CMK (cell line): ENCODE measurements at places on chromosomes 6 and 20.

- DNase-seq: no peak
These were observed 84.6 kb downstream of the DLL1 start for GRCh38 chr6:170206317-170206621.

GRCh38 chr6:125123468-125124048 lies 30.0 kb upstream of the TPD52L1 start:
- DNase-seq: no peak

DNA sequence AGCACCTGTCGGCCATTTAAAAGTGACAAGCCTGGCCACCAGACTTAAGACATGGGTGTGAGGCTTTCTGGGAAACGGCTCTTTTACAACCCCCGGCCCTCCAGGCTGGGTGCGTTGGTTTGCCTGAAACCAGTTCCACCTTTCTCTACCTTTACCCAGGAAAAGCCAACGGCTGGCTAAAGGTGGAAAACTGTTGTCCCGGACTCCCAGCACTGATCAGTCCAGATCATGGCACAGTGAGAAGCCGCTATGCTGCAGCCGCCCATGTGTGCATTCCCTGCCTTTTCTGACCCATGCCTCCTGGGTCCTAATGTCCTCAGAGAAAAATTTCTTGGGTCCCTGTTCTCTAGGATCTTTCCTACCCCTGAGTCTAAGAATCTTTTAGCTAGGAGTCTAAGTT lies 655.7 kb upstream of the HS3ST5 start:
- no peak for DNase-seq

GRCh38 chr20:52972190-52972937 lies at the start of gene TSHZ2:
Gene TSHZ2, plus strand, starts transcription at chr20:52972358. Its CDS starts 936 bp downstream, at chr20:52973294.
- DNase-seq: no peak

GRCh38 chr6:87645080-87645479 lies 55.1 kb downstream of the ORC3 start:
- DNase-seq: no peak

DNA sequence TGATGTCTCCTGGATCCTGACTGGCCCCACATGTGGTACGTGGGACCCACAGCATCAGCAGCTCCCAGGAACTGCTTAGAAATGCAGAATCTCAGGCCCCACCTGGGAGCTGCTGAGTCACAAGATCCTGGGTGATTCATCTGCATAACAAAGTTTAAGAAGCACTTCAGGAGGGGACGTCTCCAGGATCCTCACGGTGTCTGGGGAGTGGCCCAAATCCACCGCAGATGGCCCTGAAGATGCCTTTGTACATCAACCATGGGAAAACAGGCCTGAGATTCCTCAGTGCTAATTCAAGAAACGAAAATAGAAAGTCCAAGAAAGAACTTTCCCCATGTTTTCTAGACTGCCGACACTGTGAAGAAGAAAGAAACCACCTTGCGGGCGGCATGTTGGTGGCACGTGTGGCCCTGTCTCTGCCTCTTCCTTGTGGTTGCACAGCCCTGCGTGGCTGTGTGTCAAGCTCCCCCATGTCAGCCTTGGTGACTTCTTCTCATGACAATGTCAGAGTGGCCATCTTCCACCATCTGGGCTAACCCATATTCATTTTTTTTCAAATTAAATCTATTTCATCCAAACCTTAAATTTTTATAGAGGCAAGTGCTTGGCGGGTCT lies 26.1 kb downstream of the RRBP1 start:
- no peak for DNase-seq

DNA sequence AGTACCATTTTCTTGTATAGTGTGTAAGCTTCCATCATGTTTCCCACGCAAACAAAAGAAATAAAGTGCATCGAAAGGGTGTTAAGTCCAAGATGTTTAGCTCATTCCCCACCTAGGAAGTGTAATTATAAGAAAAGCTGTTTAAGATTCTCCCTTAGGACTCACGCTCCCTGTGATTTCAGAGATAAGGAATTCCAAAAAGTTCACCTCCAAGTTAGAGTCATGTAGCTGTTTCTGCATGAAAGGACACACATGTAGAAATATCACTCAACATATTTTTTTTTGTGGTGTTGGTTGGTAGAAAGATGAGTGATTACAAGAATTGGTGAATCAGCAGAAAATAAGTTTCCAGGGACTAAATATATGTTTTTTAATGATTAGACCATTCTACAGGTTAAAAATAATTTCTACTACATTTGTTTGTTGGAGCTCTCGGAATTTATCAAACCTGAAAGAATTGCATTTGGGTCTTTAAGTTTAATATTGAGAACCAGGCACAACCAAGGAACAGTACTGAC lies 10.4 kb downstream of the OPN5 start:
- no peak for DNase-seq

GRCh38 chr6:29710281-29710941 lies 12.8 kb upstream of the HLA-F start:
- DNase-seq: no peak

GRCh38 chr6:49979584-49979983 lies 10.2 kb upstream of the DEFB113 start:
- no peak for DNase-seq

GRCh38 chr6:109478841-109479624 lies 4.0 kb downstream of the ZBTB24 start:
- no peak for DNase-seq

DNA sequence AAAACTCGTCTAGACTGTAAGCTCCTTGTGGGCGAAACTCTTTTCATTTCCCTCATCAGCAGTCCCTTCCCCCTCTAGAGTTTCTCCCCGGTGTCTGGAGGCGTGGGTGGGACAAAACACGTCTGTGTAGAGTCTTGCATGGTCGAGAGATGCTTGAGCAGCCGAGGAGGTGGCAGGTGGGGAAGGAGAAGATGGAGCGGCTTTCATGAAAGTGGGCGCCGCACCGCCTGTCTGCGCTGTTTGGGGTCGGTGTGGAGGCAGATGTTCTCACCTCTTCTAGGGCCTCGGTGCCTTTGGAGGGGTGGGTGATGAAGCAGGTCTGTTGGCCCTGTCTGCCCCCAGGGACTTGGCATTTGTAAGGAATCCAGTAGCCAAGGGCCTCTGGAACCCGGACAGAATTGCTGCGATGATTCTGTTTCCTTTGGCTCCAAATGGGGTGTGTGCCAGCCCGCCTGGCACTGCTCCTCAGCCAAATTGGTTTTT lies 1.2 kb downstream of the BRPF3 start:
- DNase-seq: no peak

DNA sequence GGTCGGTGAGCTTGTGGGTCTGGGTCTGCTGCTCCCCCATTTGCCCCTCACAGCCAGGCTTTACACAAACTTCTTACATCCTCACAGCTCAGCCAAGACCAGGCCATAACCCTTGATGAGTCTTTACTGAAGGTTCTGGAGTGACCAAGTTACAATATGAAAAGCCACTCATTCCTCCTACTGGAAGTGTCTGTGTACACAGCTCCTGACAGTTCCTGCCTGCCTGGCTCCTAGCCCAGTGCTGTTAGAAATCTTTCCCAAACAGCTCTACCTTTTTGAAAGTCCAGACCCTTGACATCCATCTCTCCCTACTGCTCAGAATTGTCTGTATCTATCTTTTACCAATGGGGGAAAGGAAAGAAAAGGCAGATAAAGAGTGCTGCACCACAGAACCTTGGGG lies 106.9 kb downstream of the PAX1 start:
- DNase-seq: no peak

- no peak for DNase-seq
These were observed 896 bp downstream of the RPP21 start for GRCh38 chr6:30345852-30346251.

DNA sequence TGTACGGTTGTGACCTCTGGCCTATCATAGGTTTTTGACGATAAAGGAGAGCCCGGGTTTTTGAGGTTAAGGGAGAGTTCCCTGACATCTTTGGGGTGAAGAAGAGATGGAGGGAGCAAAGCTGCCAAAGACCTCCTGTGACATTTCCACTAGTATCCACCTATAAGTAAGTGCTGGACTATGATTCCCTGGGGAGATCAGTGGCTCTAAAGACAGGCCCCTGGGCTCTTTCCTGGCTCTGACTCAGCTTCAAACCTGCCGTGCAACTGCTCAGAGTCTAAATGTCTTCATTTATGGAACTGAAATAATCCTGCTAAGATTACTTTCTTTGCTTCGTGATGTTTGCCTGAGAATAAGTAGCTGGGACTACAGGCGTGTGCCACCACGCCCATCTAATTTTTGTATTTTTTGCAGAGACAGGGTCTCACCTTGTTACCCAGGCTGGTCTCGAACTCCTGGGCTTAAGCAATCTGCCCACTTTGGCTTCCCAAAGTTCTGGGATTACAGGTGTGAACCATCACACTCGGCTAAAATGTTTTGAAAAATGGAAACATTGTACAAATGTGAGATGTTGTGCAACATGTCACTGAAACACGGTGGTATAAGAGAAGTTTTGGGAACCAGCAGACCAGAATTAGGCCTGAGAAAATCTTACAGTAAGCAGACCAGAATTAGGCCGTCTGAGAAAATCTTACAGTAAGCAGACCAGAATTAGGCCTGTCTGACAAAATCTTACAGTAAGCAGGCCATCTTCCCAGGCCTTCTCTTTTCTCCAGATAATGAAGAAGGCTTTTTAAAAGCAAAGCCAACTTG lies 1.1 kb upstream of the PAQR8 start:
- no peak for DNase-seq

- no peak for DNase-seq
These were observed 89.4 kb downstream of the GRM4 start for GRCh38 chr6:34056305-34057108.

DNA sequence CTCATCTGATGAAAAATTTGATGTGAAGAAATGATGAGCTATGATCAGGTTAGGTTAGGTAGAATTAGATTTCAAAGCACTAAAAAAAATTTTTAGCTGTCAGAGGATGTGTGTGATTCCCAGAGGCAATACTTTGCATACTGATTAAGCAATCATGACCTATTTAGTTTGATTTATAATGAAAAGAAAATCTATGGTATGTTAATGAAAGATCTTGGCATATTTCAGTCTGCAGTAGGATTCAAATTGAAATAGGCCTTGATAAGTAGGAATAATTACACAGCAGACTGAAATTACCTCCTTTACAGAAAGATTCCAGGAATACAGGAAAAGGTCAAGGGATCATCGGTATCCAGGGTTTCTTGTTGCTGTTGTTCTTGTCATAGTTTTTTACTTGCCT lies 69.3 kb downstream of the HDDC2 start:
- no peak for DNase-seq

DNA sequence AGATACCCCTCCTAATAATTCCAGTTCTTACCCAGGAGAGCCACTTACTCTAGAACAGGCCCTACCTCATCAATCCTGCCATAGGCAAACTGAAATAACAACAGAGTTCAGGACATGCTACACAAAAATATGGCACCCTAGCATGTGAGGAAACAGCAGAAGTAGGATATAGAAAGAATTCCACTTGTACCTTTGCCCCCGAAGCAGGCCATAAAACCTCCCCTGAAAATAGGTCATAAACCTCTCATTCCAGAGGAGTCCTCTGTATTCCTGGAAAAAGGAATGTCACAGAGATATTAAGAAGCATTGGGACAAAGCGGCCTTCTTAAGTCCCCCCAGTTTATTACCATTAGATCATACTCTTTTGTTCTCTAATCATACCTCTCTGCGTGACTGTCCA lies 504.3 kb upstream of the MARCKS start:
- DNase-seq: no peak

GRCh38 chr6:21729431-21729830 lies 135.9 kb downstream of the SOX4 start:
- no peak for DNase-seq

- no peak for DNase-seq
These were observed 52.7 kb upstream of the PTGIS start for GRCh38 chr20:49620364-49621240.

- no peak for DNase-seq
These were observed 149.8 kb downstream of the SYNDIG1 start for GRCh38 chr20:24619212-24619611.

GRCh38 chr6:28634761-28635546 lies 109.3 kb downstream of the GPX5 start:
- no peak for DNase-seq

DNA sequence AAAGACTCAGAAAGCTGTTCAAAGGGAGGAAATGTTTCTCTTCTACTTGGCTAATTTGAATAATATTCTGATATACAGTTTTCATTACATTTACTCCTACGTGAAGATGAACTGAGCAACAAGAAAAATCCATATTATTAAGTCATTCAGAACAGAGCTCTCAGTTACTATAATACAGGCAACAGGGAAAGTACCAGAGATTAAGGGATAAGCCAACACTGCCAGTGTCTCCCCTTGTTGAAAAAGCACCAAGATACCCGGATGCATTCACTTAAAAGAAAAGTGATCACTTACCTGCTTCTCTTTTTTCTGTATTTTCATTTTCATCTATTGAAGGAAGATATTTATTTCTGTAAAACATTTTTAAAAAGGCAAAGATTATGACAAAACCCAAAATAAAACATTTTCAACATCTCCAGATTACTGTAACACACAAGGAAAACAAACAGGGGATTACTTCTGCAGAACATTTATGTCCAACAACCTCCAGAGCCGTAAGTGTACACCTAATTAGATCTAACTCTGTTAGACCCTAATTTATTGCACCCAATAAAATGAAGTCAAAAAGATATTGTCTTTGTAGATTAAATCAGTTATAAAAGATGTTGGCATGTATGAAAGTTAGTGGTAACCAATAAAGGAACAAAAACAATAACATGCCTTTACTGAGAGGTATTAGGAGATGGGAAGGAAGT lies 67.0 kb downstream of the CHD6 start:
- DNase-seq: no peak

DNA sequence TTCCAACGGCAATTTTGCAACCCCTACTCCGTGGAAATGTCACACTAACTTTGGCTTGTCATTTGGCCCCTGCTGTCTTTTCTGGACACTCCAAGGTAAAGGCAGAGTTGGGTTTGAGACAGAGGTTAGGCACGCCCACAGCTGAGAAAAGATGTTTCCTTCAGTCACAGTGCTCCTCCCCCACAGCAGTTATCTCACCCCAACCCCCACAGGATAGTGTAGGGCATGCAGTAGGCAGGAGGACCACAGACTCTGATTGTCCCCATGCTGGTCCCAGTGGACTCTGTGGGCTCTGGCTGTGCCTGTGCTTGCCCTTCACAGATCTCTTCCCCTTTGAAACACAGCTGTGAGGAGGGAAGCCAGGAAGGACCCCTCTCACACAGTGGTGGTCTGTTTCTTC lies 124.0 kb upstream of the CARMIL1 start:
- no peak for DNase-seq

- no peak for DNase-seq
These were observed 472.3 kb upstream of the CITED2 start for GRCh38 chr6:139846538-139847456.

DNA sequence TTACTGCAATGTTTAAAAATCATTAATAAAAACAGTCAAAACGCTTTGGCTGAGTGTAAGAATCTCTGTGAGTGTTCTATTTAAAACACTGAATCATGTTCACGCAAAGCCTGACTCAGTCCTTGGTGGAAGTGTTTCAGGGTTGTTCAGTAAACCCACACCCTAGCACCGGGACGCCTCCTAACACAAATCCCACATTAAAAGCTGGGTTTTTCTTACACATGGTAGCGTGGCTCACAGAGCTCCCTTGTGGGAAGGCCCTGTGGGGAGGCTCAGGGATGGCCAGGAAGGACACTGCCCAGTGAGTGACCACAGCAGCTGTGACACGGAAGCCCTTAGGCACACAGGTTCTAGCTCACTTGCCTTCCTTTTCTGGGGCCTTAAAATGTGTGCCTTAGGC lies 80.2 kb downstream of the GMPR start:
- DNase-seq: no peak

- no peak for DNase-seq
These were observed 7.2 kb downstream of the PRDM13 start for GRCh38 chr6:99613705-99614429.
